ENCODE measurements at places on chromosomes 2 and 18.

DNA sequence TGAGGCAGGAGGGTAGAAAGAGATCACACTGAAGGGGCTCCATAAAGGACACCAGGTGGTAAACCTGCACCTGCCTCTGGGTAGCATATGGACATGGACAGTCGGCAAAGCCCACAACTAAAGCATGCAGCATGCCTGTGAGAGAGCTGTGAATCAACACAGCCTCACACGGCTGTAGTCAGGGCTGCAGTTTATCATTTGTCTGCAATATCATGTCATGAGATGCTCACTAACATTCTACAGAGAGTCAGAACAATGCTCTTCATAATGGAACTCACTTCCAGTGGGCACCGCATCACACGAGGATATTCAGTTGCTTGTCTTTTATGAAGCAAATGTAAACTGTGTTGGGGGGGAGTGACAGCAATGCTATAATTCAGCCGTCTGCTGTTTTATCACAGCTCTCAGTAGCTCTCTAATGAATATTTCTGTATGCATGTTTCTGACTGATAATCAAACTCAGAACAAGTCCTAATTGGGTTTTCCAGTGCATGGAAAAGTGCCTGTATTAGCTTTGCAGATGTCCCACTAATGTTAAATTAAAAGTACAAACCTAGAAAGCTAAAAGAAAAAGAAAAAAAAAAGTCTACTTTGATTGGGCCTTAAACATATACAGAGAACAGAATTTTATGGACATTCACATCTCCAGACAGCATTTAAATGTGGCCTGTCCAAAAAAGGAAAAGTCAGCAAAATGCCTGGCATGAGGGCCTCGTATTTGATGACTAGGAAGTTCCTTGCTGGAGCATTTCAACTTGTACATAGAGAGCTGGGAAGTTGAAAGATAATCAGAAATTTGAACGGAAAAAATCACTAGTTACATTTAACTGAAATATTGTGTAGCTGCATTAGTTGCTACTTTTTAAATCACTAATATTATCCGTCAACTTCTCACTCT is 406.1 kb upstream of the SOX11 start:
- no peak for DNase-seq

- DNase-seq = no peak
Observed at GRCh38 chr2:25651782-25652455, 21.5 kb downstream of the DTNB start.

GRCh38 chr18:38693104-38693503 is 1127.5 kb upstream of the CELF4 start:
- DNase-seq = no peak

DNA sequence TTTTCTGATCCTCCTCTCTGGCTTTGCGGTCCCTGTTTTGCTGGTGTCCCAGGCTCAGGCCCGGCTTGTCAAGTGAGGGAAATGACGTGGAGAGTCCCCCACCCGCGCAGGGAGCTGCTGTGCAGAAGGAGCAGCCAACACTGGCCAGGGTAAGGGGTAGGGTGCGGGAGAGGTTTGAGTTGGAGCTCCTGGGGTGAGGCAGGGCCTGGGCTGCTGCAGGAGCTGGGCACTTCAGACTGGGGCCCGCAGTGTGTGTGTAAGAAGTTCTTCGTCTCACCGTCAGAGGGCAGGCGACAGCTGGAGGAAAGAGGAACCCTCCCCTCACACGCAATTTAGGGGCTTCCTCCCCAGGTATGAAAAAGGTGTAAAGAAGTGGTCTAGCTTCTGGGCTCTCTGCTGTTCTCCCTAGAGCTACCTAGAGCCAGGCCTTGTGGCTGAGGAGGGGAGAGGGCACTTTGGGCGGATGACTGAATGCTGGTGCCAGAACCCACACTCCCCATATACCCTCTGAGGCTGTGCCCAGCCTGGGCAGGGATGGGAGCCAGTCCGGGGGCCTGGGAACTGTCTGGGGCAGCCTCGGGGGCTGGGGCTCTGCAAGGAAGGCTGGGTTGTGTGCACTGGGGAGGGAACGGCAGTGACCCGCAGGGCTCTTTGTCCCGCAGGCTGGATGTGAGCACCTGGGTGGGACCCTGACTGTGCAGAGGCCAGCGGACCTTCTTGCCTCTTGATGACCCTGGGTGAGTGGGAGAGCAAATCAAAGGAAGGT is 11.8 kb downstream of the CELF4 start:
- DNase-seq = no peak

DNA sequence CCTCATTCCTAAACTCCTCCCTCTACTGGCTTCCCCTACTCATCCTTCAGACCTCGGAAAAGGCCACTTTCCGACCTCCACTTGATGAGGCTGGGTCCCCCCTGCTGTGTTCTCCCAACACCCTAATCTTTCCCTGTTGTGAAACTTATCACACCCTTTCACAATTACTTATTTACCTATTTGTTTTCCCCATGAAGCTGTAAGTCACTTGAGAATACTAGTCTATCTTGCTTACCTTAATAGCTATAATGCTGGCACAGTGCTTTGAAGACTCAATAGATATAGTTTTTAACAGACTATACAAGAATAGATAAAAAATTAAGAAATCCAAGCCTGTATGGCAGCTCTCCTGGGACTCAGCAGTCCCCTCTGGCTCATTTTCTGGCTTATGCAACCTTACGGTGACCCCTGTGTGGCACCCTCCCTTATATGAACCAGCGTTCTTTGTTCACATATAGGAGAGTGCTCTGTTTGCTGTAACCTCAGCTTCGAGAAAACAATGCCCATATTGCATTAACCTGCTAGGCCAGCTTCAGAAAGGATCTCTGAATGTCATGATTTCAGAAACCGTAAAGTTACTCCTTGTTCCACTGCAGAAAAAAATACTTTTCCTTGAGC is 220.4 kb upstream of the PKDCC start:
- DNase-seq = no peak

DNA sequence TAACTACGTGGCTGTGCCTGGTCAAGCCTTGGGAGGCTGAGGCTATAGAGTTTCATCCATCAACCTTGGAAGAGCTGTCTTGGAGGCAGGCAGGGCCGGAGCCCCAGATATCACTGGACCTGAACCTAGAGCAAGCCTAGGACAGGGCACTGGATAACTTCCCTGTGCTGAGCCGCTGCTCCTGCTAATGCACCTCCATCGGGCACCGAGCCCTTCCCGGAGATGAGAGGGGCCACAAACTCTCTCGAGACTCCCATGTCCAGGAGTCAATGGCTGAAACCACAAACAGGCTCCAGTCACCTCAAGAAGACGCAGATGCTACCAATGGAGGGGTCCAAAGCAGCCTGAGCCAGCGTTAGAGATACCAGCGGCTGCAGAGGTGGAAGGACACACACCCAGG is 866.0 kb downstream of the LRP1B start:
- DNase-seq = no peak

DNA sequence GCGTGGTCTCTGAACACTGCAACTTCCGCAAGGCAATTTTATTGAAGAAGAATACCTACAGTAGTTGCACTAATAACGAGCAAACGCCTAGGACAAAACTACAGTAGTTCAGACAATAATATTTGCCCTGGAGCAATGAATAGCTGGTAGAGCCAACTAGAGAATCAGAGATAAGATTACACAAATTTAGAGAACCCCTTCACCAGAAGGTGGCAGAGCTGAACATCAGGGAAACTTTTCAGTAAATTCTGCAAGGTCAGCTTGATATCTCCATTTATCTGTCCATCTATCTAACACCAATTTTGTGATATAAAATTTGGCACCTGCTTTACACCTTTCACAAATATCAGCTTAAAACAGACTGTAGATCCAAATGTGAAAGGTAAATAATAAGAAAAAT is 43.8 kb downstream of the CDH19 start:
- DNase-seq = peak; percentile 5

GRCh38 chr2:121790276-121790956 is 35.0 kb downstream of the TSN start:
- DNase-seq = peak; percentile 67

DNA sequence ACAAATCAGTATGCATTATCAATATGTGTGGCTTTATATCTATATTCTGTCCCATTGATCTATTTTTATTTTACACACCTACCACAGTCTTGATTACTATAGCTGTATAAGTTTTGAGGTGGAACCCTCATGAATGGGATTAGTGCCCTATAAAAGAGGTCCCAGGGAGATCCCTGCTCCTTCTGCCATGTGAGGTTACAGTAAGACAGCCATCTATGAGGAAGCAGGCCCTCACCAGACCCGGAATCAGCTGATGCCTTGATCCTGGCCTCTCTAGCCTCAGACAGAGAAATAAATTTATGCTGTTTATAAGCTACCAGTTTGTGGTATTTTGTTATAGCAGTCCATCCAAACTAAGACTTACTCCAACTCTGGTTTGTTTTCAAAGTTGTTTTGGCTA is 54.9 kb downstream of the HNRNPLL start:
- DNase-seq = no peak

DNA sequence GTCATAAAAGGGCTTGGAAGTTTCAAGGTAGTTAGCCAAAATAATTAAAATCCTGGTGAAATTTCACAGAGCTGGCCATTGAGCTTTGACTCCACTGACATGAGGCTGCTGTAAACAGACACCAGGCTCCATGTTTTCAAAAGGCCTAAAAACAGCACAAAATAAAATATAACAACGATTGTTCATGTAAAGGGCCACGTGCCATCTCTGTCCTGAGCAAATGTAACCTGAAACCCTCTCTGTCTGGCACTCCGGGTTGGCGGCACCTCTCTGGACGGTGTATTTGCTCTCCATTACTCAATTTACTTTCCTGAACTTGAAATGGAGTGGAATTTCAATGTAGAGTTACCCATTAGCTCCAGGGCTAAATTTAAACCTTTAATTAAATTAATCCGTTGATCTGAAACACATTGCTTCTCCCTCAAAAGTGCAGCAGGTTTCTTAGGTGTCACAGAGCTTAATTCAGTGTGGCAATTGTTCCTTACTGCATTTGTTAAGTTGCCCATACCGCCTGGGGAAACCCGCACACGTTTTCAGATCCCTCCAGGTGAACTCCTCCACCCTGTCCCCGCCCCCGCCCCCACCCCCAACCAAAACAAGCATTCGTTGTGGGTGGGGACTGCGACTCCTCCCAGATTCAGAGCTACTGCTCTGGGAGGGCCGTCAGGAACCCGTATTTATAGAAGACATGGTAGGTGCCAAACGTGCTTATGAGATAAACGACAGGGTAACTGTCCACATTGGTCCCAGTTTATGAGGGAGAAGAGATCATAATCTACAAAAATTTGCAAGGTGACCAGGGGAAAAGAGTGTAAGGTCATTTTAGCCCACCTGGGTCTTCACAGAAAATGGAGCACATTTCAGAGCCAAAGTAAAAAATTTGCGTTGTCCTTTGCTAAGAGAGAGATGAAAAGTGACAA is 1.2 kb upstream of the CABLES1 start:
- DNase-seq = peak; percentile 89

DNA sequence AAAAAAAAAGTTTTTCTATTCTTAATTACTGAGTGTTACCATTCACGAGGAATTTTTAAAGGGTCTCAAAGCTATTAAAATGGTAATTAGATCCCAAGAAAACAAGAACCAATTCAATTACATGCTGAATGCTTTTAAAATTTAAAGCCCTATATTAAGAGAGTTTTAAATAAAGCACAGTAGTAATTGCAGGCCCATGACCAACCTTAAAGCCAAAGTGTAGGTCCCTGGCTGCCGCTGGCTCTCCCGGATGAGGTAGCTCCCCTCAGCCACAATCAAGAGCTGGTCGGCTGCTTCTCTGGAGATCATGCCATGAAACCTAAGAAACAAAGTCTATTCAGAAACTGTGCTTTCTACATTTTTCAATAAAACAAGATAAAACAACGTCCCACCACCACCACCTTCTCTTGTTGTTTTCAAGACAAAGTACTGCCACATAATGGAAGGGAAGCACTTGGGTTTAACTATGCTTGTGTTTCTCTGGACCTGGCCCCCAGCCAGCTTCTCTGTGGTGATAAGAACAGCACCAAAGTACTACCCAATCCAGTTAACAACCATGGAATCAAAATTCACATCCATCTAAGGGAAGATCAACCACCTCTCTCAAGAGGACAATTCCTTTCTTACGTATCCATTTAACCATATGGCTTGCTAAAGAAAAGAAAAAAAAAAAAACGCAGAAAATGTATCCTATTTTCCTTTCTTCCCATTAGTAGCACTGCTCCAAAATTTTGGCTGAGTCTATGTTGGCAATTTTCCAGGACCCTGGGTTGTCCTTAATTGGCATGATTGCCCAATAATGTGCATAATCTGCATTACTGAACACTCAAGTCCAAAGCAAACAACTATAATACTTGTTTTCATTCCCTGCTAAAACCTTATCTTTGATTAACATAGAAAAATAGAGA is 90.1 kb downstream of the CHN1 start:
- DNase-seq = no peak

GRCh38 chr2:42768706-42769256 is 4.8 kb upstream of the OXER1 start:
- no peak for DNase-seq

- no peak for DNase-seq
Observed at GRCh38 chr2:11775384-11775783, 29.0 kb downstream of the LPIN1 start.

DNA sequence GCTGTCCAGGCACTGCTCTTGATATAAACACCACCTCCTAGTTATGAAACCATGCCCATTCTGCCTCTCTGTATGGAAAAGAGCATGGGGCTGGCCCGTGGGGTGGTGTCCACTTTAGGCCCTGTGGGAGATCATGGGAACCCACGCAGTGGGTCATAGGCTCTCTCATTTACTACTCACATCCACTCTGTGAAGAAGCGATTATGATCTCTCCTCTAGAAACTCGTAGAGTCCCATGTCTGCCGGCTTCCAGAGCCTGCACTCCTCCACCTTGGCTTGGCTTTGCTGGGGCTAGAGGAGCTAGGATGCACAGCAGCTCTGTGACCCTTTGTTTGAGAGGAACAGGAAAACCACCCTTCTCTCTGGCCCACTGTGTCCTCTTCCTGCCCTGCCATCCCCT is 15.9 kb downstream of the EMX1 start:
- no peak for DNase-seq

DNA sequence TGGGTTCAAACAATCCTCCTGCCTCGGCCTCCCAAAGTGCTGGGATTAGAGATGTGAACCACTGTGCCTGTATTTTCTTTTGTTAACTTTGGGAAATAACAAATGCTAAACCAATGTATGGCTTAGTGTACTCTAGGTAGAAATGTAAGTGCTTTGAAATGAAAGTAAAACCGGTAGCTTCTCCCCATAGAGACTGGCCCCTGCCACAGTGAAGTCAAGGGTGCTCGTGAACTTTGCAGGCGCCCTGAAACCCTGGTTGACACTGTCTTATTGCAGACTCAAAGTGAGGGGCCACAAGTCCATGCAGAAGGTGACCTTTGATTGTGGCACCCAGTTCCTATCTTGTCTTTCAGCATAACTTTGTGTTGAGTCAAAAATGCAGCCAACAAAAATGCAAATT is 24.2 kb upstream of the MTCL1 start:
- DNase-seq = no peak

DNA sequence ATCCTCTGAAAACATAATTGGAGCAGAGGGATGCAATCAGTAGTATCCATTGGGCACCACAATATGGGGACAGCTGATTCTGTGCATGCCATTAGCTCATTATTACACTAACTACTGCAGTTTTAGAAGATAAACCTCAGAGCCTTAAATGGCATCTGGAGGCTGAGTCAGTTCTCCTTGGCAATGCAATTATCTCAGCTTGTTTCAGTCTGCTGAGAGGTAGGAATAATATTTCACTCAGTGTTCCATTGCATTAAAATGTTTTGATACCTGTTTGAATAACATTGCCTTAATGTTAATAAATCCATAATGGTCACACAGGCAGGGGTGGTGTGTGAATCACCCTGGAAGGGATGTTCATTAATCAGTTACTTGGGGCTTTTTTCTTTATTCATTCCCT is 309.6 kb downstream of the LRRTM1 start:
- no peak for DNase-seq

Measured in Caco-2 (cell line).